Colonic mucosa (tissue), 4 donors: ENCODE measurements at places on chromosomes 5 and 9. TPM values are rescaled to one million over a fixed set of nuclear protein-coding genes. Genes with fewer than 3 reads are reported as not detected.

- H3K36me3 ChIP-seq, result no peaks in the 10 kb centered on the region
- no peak overlapping the region for H3K4me3 ChIP-seq
- peak overlapping the region; percentile 12 for H3K27ac ChIP-seq
These were observed 2.3 kb upstream of the ARHGAP26 start for GRCh38 chr5:142767911-142768310.

GRCh38 chr5:143652108-143652700 is 159.8 kb upstream of the HMHB1 start:
- H3K27me3 ChIP-seq, result no peaks in the 10 kb centered on the region
- no peaks in the 10 kb centered on the region for H3K4me1 ChIP-seq
- H3K36me3 ChIP-seq, result no peaks in the 10 kb centered on the region
- no peak overlapping the region for H3K4me3 ChIP-seq

DNA sequence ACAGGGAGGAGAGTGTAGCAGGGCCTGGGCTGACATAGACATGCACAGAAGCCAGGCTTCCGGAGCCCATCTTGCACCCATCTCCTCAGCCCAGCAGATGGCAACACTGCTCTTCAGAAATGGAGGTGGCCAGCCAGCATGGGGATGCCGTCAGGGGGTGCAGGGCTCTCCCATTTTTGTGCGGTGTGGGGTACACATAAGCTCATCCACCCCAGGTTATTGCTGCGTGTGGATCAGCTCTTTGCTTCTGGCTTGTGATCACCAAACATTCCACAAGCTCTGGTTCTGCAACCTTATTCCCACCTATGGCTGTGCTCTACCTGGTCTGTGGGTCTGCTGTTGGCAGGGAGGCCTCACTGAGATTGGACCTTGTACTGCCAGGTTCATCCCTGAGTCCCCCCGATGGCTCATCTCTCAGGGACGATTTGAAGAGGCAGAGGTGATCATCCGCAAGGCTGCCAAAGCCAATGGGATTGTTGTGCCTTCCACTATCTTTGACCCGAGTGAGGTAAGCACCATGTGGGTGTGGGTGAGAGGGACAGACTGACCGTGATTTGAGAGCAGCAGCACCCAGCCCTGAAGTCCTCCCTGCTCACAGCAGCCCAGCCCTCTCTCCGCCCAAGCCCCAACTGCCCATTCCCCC is 17.3 kb downstream of the SLC22A5 start:
- peak overlapping the region; percentile 60 for H3K27ac ChIP-seq
- H3K4me3 ChIP-seq, result no peak overlapping the region
- no peaks in the 10 kb centered on the region for H3K27me3 ChIP-seq
- no peaks in the 10 kb centered on the region for H3K36me3 ChIP-seq
- DNase-seq, result peak; percentile 82

GRCh38 chr5:87899721-87900131 is 368.9 kb downstream of the TMEM161B start:
- no peaks in the 10 kb centered on the region for H3K27me3 ChIP-seq
- no peaks in the 10 kb centered on the region for H3K4me1 ChIP-seq
- DNase-seq, result no peak
- no peak overlapping the region for H3K4me3 ChIP-seq
- no peaks in the 10 kb centered on the region for H3K36me3 ChIP-seq

The SLC6A3 gene
- total RNA-seq, result not detected

The BTNL3 gene
- 71.1 TPM for total RNA-seq
